ENCODE measurements at places on chromosomes 1 and 21.

- DNase-seq, result no peak
Measured at GRCh38 chr1:16013220-16013907, 4.5 kb downstream of the HSPB7 start.

DNA sequence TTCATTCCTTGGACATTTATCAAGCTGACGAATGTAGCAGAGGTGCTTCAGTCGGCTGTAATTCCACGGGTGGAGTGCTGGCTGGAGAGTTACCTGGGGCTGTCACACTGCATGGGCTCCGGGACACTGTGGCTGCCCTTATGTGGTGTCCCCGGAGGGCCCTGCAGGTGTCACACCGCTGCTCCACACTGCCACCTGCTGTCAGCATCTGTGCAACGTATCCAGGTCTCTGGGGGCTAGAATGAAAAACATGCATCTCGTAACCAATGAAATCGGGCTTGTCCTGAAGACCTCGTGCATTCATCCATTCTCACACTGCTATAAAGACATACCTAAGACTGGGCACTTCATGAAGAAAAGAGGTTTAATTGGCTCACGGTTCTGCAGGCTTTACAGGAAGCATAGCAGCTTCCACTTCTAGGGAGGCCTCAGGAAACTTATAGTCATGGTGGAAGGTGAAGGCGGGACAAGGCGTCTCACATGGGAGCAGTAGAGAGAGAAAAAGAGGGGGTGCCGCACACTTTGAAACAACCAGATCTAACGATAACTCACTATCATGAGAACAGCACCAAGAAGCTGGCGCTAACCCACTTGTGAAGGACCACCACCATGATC lies 46.7 kb upstream of the PCBP3 start:
- DNase-seq, result peak; percentile 73

DNA sequence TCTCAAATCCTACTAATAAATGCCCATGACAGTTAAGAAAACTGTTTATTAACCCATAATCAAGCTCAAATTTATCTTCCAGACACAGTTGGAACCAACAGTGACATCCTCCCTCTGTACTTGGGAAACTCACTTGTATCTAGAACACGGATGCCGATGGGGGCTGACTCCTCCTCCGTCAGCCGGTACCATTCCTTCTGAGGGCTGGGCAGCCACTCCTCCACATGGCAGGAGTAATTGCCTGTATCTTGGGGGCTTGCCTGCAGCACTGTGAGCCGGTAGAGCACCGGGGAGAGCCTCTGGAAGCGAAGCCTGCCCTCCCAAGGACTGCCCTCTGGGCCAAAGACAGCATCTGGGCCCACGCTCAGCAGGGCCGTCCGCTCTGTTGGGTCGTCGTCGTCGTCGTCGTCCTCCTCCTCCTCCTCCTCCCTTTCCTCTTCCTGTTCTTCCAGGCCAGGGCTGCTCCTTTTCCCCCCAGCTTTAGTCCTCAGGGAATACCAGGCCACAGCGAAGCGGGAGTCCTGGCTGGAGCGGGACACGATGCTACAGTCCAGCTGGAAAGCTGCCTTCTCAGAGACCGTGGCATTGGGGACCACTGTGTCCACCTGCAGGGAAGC lies 8.5 kb upstream of the CD58 start:
- DNase-seq, result no peak

DNA sequence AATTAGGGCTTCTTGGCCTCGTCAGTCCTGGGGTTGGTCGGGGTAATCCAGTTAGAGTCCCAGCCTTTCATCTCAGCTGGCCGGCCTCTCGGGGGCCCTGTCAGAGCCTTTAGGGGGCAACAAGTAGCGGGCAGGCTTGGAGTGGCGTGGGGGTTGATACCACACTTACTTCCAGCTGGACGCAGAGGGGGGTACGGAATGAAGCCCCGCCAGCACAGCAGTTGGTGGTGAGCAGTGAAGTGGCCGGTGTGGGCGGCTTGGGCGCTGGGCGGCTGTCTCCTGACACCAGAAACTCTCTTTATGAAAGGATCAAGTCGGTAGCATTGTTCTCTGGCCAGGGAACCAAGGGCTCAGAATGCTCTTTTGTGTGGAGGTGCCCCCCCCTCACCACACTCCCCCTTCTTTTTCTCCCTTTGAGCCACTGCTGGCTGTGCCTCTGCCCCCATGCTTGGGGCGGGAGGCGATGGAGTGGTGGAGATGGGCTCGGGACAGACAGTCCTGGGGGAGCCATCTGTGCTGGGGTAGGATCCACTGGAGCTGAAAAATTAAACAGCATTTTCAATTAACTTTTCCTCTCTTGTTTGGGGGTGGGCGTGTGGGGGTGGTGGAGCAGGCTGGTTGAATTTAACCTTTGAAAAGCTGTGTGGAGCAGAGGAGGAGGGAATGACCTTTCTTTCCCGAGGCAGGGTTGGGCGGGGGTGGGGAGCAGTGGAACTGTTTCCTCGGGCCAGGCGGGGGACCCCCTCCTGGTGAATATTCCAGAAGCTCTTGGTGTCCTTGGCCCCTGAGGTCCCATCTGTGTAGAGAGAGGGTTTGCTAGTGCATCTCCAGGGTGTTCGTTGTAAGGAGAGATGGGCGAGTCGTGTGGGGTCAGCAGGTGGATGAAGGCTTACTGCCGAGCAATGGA lies 102.7 kb downstream of the RNF220 start:
- no peak for DNase-seq

All from SK-N-DZ (cell line).